Endothelial cell (in vitro differentiated cells): ENCODE measurements at places on chromosomes 7 and 10. TPM values are rescaled to one million over a fixed set of nuclear protein-coding genes. Genes with fewer than 3 reads are reported as not detected.
A peak's percentile ranks its signal among the peaks of the same experiment; 100 is the strongest.

Gene SPRN
- total RNA-seq, result 0.28 TPM

- no peak overlapping the region for H3K27ac ChIP-seq
- no peak for DNase-seq
- peak overlapping the region; percentile 11 for H3K4me3 ChIP-seq
- peaks cover 27% of the 10 kb centered on the region for H3K36me3 ChIP-seq
- peaks cover 18% of the 10 kb centered on the region for H3K27me3 ChIP-seq
These were observed 22.9 kb downstream of the ZNF775 start for GRCh38 chr7:150401861-150402631.

DNA sequence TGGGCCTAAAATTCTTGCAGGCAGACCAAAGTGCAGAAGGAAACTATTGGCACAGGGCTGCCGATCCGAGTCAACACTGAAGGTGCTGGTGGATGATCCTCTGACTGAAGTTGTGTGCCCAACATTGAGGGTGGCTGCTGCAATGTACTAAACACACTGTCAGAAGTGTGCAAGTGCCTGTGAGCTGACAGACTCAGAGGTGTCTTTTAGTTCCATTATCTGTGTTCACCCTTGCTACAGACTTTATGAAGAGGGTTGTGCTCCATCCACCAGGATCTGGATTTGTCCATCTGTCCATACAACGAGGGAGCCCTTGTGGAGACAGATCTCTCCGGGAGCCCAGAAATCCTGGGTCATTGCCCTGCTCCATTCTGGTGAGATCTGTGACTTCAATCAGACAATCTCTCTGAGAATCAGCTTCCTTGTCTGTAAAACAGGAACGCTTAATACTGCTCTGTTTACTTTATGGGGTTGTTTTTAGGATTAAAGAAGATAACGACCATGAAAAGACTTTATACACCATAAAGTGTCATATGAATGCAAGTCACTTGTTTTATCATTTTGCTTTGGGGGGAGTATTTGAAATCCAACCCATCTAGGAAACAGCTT, 9.5 kb upstream of the TRPV6 start:
- H3K36me3 ChIP-seq, result peaks cover 6% of the 10 kb centered on the region
- H3K27me3 ChIP-seq, result peaks cover 21% of the 10 kb centered on the region
- H3K4me1 ChIP-seq, result peaks cover 6% of the 10 kb centered on the region

Gene TMEM176B
- 1.4 TPM for total RNA-seq

DNA sequence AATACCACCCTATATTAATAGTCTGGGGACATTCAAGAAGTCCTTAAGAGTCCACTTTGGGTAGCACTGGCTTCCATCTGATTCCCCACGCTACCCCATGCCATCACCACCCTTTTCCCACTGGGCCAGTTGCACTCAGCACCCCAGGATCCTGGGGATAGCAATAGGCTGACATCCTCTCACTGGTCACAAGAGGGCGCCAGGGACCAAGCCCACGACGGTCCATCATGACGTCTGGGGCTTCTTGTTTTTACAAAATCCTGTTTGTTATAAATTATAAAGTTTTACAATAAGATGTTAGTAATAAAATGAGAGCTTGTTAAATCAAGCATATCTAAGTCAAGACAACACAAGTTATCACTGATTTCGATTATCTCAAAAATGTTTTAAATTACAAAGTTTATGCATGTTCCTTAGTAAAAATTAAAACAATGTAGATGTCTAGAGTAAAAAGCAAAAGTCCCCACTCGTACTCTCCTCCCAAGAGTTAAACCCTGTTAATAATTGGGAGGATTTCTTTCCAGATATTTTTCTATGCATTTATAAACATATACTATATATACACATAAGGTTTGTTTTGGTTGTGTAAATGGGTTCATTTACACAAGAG, 15.4 kb downstream of the GPNMB start:
- H3K27me3 ChIP-seq, result no peaks in the 10 kb centered on the region
- H3K36me3 ChIP-seq, result no peaks in the 10 kb centered on the region
- no peaks in the 10 kb centered on the region for H3K4me1 ChIP-seq
- DNase-seq, result peak; percentile 68
- H3K27ac ChIP-seq, result no peak overlapping the region

Gene TNRC18
- total RNA-seq, result 91.8 TPM

GRCh38 chr7:9097565-9098060, 664.2 kb downstream of the NXPH1 start:
- H3K4me3 ChIP-seq, result no peak overlapping the region
- H3K27me3 ChIP-seq, result no peaks in the 10 kb centered on the region
- DNase-seq, result no peak
- no peaks in the 10 kb centered on the region for H3K4me1 ChIP-seq
- no peaks in the 10 kb centered on the region for H3K36me3 ChIP-seq

DNA sequence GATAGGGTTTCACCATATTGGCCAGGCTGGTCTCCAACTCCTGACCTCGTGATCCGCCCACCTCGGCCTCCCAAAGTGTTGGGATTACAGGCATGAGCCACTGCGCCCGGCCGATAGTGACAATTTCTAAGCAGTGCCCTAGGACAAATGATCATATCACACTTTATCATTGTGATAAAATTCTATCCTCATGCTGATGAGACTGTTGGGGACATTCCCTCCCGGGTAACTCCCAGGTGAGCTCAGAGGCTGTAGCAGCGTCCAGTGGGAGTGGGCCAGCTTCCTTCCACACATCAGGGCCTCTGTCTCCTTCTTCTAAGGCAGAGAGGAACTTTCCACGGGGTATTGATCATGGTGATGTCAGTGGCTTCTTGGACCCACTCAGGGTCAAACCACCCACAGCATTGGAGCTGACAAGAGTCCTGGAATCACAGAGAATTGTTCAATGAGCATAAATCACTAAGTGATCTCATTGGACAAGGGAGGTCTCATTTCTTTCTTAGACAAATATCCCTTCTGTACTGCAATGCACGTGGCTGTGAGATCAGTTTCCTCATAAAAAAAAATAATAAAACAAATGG, 256.1 kb downstream of the KLF6 start:
- H3K27me3 ChIP-seq, result peaks cover 2% of the 10 kb centered on the region
- no peak overlapping the region for H3K4me3 ChIP-seq
- no peak for DNase-seq

DNA sequence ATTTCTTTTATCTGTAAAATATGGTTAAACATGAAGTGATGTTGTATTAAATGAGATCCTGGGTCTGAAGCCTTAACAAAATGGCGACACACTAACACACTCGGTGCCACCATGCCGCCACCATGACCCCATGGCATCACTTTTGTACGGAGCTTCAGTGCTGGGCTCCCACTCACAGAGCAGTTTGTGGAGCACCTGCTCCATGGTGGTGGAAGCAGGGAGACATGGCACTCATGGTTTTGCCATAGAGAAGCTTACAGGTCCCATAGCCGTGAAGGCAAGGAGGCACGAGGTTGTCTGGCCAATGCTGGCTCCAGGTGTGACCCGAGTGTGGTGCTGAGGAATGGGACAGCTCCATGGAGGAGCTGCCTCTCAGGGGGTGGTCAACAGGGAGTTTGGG, 63.5 kb upstream of the EN2 start:
- H3K27ac ChIP-seq, result no peak overlapping the region
- no peaks in the 10 kb centered on the region for H3K4me1 ChIP-seq
- no peak for DNase-seq
- H3K27me3 ChIP-seq, result peaks cover 16% of the 10 kb centered on the region

- DNase-seq, result no peak
- H3K27me3 ChIP-seq, result peaks cover 6% of the 10 kb centered on the region
- peak overlapping the region; percentile 92 for H3K4me3 ChIP-seq
- H3K4me1 ChIP-seq, result peaks cover 10% of the 10 kb centered on the region
These were observed 146.3 kb downstream of the GPR85 start for GRCh38 chr7:112940314-112940732.

Gene FAM170B
- not detected for total RNA-seq

DNA sequence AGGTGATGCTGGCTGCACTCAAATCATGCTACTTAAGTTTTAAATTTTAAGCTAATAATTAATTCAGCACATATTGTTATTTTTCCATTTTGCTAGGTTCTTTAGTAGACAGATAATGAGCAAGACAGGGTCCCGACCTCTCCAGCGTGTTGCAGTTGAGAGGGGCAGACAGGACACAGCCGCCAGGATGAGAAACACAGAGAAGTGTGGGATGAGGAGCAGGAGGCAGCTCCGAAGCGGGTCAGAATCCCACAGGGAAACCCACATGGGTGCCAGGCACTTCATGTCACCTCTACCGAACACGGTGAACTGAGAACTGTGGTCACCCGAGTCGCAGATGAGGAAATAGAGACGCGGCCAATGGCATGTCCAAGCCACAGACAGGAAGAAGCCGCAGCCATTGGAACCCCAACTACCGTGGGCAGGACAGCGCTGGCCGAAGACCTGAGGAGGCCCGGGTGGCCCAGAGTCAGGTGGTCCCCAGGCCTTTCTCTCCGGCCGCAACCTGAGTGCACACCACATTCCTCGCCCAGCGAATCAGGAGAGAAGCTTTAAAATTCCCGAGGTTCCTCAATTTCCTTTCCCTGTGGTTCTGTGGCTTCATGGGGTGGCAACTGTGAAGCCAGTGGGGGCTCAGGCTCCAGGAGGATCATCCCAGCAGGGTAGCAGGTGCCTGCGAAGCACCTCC, 213.0 kb downstream of the DNAJB6 start:
- no peak overlapping the region for H3K27ac ChIP-seq
- H3K4me3 ChIP-seq, result peak overlapping the region; percentile 29
- no peaks in the 10 kb centered on the region for H3K4me1 ChIP-seq
- no peak for DNase-seq
- H3K27me3 ChIP-seq, result peaks cover 20% of the 10 kb centered on the region

DNA sequence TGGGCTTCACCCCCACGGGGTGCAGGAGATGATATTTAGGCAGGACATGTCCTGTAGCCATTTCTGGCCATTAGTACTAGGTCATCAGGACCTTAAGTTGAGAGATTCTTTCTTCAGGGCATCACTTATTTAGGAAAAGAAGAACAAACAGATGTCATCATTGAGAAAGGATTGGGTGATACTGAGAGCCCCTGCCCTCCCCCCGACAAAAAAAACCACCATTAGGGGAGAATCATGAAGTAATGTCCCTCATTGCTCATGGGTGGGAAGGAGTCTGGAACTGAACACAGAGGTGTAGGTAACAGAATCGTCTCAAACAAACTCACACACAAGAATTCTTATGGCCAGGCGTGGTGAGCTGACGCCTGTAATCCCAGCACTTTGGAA, 6.4 kb upstream of the ORAI2 start:
- peaks cover 23% of the 10 kb centered on the region for H3K36me3 ChIP-seq
- H3K4me1 ChIP-seq, result peaks cover 6% of the 10 kb centered on the region
- no peak for DNase-seq
- no peak overlapping the region for H3K27ac ChIP-seq

DNA sequence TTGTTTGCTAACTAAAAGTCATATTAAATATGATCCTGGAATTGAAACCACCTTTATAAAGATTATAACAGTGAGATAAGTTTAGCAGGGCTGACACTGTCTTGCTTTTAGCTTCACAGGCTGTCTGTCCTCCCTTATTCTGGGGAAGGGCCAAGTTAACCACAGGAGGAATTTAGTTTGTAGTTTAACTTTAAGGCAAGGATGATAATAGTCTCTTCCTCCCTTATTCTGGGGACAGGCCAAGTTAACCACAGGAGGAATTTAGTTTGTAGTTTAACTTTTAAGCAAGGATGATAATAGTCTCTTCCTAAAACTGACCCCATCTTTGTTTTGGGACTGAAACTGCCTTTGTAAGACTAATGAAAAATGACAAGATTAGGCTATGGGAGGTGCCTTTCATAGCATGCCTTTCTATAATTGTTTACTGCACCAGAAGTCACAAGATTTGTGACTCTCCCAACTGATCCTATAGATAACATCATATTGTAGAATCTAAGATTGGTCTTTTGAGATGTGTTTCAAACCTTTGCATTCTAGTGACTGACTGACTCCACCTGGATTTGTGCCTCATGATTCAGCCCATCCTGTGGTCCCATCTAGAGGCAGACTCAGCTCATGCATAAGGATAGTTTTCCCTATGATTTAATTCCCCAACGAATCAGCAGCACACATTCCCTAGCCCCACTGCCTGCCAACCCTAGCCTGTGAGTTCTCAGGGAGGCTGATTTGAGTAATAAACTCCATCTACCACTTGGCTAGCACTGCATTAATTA, 212.0 kb downstream of the MAGI2 start:
- no peaks in the 10 kb centered on the region for H3K36me3 ChIP-seq
- DNase-seq, result no peak
- H3K27me3 ChIP-seq, result no peaks in the 10 kb centered on the region
- H3K27ac ChIP-seq, result no peak overlapping the region
- peaks cover 6% of the 10 kb centered on the region for H3K4me1 ChIP-seq
- no peak overlapping the region for H3K4me3 ChIP-seq

Gene NPTX2
- total RNA-seq, result 0.44 TPM

DNA sequence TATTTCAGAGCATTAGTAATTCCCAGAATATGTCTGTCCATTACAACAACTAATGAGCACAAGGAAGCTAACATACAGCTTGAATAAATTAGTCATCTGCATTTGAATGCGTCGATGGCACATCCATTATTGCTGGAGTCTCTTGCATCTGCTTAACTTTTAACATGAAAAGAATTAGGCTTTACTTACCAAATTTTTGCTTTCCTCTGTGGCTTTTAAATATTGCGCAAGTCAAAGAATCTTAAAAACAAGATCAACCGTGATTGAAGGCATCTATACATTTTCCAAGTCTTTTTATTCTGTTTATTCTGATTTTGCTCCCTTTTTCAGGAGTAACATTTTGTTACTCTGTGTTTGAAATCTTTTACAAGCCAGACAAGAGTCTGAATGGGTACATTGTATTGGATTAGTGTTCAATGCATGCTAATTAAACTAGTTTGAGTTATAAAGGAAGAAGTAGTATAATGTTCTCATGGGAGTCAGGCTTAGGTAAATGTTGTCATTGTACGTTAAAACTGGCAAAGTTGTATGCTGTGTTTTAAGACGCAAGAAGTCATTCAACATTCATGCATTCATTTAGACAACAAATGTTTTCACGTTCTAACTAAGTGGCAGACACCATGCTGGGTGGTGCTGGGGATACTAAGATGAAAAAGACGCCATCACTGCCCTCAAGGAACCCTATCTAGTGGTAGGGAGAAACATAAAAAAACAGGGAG, 4.0 kb upstream of the CACNB2 start:
- H3K36me3 ChIP-seq, result no peaks in the 10 kb centered on the region
- no peak for DNase-seq
- peaks cover 2% of the 10 kb centered on the region for H3K27me3 ChIP-seq
- no peak overlapping the region for H3K4me3 ChIP-seq
- H3K27ac ChIP-seq, result no peak overlapping the region
- H3K4me1 ChIP-seq, result peaks cover 3% of the 10 kb centered on the region

Gene KIF11
- 9.4 TPM for total RNA-seq

DNA sequence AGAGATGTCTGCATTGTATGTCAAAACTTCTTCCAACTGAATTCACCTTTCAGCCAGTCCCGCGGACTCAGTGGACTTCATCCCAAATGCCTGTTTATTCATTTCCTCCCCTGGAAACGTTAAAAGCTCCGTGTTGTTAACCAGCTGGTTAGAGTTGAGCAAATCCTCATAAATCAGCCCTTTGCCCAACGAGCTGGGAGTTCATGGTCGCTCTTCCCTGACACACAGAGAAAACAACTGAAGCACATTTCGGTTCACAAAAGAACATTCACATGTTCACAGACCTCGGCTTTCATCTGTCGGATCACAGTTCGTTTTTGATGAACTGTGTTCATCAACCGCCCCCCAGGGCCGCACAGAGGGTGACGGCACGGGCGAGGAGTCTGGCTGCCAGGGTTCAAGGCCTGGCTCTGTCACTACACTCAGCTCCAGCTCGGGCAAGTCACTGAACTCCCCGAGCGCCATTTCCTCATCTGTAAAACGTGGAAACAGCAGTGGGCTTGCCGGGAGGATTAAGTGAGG, 62.6 kb downstream of the GLI3 start:
- no peak overlapping the region for H3K4me3 ChIP-seq
- no peak overlapping the region for H3K27ac ChIP-seq
- H3K4me1 ChIP-seq, result no peaks in the 10 kb centered on the region
- no peak for DNase-seq
- H3K36me3 ChIP-seq, result no peaks in the 10 kb centered on the region
